ENCODE measurements at places on chromosomes 7 and 10.

DNA sequence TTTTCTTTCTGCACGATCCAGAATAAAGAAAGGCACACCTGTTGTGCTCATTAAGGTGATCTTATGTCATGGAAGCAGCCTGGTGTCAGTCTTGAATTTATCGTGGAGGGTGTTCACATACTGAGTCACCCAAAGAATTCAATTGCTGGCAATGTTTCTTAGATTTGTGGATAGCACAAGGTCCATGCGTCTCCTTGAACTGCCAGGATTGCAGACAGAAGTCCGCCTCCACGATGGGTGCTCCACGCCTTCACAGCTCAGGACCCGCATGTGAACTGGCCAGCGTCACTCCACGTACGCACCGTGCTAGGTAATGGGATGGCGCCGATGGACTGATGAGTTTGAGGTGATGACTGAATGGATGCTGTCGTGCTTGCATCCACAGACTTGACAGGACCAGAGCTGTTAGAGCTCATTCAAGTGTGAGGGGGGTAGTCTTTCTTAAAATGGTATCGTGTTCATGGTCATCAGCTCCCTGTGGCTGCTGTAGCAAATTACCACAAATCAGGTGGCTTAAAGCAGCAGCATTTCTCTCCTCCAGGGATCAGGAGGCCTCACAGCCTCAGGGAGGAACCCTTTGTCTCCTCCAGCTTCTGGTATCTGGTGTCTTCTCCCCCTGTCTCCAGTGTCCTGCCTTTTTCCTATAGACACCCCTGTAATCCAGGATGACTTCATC lies 65.4 kb upstream of the DNAJB6 start:
- DNase-seq = no peak

- no peak for DNase-seq
Measured at GRCh38 chr7:5143106-5143505, 46.9 kb upstream of the WIPI2 start.

DNA sequence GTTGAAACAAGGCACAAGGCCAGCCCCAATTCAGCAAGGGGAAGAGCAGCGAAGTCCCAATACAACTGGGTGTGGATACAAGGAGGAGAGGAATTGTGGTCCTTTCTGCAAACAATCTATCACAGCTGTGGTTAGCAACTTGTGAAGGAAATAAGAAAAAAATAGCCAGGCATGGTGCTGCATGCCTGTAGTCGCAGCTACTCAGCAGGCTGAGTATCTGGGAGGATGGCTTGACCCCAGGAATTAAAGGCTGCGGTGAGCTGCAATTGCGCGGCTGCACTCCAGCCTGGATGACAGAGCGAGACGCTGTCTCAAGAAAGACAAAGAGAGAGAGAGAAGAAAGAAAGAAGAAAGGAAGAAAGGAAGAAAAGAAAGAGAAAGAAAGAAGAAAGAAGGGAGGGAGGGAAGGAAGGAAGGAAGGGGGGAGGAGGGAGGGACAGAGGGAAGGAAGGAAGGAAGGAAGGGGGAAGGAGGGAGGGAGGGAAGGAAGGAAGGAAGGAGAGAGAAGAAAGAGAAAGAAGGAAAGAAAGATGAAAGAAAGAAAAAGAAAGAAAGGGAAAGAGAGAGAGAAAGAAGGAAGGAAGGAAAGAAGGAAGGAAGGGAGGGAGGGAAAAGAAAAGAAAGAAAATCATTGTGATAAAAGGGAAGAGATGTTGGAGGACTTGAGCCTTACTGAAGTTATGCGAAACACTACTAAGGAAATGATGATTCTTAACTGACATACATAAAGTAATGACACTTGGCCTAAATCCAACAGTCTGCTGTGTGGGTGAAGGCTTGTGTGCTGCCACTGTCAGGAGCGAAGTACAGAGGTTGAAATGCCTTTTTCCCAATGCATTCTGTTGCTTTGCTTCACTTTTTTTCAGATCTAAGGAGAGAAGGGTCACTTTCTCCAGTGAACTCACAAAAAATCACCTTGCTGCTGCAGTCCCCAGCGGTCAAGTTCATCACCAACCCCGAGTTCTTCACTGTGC lies 117.0 kb upstream of the STK17A start:
- DNase-seq = no peak

GRCh38 chr7:17374654-17375053 lies 76.2 kb downstream of the AHR start:
- DNase-seq = no peak

- no peak for DNase-seq
Measured at GRCh38 chr10:111811517-111811916, 372.0 kb downstream of the GPAM start.

GRCh38 chr10:132699411-132700155 lies 86.4 kb downstream of the NKX6-2 start:
- peak; percentile 16 for DNase-seq

DNA sequence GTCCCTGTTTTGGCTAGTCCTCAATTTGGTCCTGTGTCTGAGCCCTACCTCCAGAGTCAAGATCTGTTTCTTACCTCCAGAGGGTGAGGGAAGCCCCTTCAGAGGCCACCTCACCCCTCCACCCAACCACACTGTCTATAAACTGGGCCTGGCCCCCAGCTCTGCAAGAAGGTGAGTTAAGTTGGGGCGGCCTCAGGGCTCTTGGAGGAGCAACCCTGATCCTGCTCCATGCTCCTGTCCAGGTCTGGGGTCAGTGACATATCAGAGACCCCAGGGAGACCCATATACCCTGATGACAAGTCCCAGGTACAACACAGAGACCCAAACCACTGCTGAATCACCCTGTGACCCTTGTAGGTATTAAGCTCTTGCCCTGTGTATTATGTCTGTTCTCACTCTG lies 69.5 kb downstream of the MYL10 start:
- DNase-seq = no peak

GRCh38 chr7:51328351-51328801 lies 11.8 kb upstream of the COBL start:
- DNase-seq = no peak

DNA sequence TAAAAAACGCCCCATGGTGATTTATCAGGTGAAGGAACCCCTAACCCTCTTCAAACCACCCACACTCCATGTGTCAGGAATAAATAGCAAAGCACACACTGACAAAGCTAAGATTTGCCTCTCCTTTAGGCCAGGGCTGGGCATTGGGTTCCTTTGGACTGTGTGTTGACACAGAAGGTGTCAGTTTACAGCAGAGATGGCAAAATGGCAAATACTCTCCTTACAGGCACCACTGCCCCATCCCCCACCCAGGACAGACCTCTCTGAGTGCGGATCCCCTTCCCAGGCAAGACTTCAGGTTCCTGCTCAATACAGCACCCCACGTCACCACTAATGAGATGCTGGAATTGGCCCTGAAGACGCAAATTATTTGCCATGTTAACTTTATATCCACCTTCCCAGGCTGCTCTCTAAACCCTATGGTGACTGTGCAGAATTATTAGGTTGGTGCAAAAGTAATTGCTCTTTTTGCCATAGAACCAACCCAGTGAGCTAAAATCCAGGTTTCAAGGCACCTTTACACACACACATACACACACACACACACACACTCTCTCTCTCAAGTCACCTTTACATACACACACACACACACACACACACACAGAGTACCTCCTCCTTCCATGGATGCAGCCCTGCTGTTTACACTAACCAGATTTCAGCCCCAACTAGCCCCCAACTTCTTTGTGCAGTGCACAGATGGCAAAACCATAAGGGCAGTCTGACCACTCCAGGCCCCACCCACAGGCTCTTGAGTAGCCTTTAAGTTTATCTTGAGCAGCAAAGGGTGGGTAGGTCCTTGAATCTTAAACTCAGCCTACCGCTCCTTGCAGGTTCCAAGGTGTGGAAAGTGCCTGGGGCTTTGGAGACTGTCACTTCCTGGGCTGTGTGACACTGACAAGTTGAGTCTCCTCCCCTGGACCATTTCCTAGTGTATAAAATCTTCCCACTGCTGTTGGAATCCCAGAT lies 4.0 kb upstream of the ZCCHC24 start:
- DNase-seq = peak; percentile 15

- no peak for DNase-seq
Measured at GRCh38 chr10:60868946-60869345, 75.0 kb downstream of the RHOBTB1 start.

GRCh38 chr10:11602358-11602757 lies 9.1 kb downstream of the USP6NL start:
- no peak for DNase-seq

DNA sequence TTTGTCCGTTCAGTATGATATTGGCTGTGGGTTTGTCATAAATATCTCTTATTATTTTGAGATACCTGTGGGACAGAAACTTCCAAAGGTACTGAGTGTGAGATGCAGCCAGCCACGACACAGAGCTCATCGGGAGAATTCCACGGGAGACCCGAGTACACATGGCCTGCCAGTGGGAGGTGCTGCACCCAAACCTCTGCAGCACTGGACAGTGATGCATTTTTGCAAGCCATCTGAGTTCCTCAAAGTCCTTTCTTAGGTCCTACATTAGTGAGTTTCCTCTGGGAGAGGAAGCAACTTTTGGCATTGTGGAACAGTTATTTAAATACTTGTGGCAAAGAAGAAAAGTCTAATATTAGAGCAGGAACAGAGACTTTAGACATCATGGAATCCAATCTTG lies 77.5 kb downstream of the ARID5B start:
- DNase-seq = no peak

GRCh38 chr10:103512166-103512565 lies 18.7 kb downstream of the NEURL1 start:
- DNase-seq = no peak

DNA sequence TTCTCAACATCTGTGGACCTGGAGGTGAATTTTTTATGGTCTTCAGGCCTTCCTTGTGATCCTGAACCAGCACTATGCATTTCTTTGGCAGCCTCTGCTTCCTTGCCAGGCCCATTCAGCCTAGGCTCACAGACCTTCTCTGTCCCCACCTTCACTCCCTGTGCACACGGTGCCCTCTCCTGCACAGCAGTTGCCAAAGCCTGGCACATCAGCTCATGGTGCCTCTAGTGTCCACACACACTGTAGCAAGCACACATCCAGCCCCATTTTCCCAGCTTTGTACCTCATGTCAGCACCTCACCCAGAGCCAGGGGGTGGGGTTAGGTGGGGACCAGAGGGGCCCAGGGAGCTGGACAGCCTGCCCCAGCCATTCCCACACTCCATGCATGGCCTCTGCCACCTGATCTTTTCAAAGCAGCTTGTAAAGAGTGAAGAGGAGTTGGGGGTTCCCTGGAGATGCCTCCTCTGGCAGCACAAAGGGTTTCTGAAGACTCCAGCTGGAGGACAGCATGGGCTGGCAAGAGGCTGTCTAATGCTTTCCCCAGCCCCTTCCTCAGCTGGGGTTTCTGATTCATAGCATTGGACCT lies 57.9 kb upstream of the TMEM72 start:
- peak; percentile 45 for DNase-seq

- no peak for DNase-seq
Measured at GRCh38 chr10:92929896-92930295, 81.6 kb downstream of the EXOC6 start.

- no peak for DNase-seq
Measured at GRCh38 chr7:129557686-129558481, 53.6 kb upstream of the NRF1 start.

- DNase-seq = peak; percentile 53
Measured at GRCh38 chr10:30359373-30360206, 10.5 kb upstream of the MTPAP start.

DNA sequence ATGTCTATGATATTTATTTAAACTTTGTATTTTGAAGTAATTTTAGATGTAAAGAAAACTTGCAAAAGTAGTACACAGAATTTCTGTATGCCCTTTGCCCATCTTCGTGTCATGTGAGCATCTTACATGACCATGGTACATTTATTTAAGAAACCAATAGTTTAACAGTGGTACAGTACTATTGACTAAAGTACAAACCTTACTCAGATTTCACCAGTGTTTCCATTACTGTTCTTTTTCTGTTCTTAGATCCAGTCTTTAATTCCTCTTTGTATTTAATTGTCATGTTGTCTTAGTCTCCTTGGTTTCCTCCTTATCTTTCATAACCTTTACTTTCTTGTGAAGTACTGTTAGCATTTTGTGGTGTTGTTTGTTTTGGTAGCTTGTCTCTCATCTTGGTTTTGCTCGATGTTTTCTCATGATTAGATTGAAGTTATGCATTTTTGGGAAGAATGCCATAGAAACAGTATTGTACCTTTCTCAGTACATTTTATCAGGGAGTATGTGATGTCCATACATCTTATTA lies 24.1 kb downstream of the TAX1BP1 start:
- DNase-seq = no peak

DNA sequence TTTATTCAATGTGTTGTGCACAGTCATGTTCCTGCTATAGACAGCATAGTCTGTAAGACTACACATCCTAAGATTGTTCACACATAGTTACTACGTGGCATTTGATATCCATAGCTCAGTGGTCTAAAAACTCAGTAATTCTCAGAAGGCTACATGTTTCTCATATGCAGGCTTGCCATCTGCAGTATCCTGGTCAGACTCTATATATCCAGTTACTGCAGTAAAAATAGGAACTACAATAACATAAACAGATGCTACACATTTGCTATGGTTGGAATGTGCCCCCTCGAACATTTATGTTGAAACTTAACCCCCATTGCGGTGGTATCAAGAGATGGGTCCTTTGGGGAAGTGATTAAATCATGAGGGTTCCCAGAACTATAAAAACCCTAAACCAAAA lies 1377.8 kb upstream of the LRRTM3 start:
- DNase-seq = no peak

GRCh38 chr7:70893971-70894715 lies 237.8 kb upstream of the GALNT17 start:
- no peak for DNase-seq
